ENCODE measurements at places on chromosomes 2 and 18.

- DNase-seq: no peak
Measured at GRCh38 chr2:180618570-180618969, 361.8 kb upstream of the UBE2E3 start.

- no peak for DNase-seq
Measured at GRCh38 chr18:61609131-61609530, 275.9 kb downstream of the CDH20 start.

GRCh38 chr2:26530696-26531095, 52.8 kb upstream of the OTOF start:
- DNase-seq: peak; percentile 47

GRCh38 chr2:22970284-22970975, 414.5 kb upstream of the KLHL29 start:
- no peak for DNase-seq

DNA sequence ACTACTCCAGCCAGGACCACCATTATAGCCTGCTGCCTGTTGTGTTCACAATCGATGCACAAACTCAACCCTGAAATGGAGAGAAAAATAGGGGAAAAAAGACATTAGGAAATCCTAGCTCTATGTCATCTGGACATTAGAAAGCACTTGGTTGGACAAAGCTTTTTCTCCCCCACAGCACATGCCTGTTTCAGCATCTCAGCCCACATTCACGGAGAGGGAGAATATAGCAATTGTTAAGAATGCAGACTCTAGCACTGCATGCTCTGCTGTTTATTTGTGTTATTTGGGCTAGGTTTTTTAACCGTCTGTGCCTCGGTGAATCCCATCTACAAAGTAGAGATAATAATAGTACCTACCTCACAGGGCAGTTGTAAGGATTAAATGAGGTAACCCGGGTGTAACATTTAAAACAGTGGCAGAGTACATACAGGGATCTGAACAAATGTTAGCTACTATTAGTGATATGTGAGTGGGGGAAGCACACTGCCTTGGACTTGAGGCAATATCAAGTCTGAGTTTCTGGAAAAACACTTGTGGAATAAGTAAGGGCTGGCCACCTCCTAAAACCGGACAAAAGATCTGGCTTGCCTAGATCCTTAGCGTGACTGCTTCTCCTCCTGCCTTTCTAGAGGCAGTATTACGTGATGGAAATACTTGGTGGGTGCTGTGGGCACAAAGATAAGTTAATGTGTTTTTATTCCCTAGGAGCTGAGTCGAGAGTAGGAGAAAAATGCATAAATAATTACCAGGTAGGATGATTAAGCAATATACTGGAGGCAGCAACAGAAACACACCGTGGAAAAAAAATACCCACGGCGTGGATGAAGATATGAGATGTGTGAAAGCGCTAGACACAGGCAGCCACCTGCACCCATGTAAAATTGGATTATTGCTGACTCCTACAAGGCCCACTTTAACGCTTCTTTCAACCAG, 1.0 kb upstream of the PPP1CB start:
- no peak for DNase-seq

DNA sequence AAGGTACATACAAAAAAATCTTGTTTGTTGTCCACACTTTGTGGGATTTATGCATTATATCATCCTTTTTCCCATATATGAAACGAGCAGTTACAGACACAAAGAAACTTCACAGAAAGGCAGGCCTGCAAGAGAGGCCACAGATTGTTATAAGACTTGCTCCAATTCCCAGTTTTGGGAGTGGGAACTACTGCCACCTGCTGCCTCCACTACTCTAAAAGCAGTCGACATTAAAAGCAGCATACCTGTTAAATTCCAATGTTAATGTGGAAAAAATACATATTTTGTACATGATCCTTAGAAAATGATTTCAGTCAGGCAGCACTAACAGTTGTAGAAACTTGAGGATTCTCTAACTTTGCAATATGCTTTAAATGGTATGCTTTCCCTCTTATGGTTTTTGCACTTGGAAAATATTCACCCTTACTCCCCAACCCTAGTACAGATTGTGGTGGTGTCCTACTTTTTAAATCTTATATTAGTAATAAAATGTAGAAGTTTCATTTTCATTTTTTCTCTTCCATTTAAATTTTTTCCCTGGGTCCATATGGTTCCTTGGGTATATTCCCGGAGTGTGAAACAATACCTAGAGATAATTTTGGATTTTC, 37.9 kb downstream of the SLC38A11 start:
- peak; percentile 54 for DNase-seq

DNA sequence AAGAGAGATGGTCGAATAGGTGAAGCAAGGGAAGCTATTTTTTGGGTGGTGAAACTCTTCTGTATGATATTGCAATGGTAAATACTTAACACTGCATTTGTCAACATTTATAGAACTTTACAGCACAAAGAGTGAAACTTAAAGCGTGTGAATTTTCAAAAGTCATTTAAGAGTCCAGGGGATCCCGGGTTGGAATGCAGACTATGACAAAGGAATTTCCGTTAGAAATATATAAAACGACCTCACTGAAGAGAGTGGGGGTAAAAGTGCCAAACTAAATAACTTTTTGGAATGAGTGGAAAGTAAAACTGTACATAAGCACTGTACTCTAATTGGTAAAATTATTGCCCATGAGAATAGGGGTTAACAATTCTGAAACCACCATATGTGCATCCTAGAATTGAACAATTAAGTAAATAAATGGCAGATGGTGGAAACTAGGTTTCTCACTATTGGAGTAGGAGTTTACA, 191.0 kb upstream of the FN1 start:
- no peak for DNase-seq

DNA sequence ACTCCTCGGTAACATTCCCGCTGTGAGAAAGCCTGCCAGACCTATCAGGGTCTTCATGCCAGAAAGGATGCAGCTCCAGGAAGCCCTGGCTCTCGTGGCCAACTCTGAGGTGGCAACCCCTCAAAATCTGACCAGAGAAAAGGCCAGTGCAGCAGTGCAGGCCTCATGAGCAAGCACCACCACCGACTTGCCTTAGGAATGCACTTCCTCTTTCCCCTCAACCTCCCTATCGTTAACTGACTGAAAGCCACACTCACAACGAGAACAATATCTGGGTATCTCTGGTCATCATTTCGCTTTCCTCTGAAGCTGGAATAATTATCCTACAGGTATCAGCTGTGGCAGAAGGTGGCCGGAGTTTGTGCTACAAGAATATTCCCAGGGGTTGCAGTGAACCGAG, 101.4 kb upstream of the POU3F3 start:
- no peak for DNase-seq

GRCh38 chr18:76351961-76352581, 143.0 kb downstream of the ZNF516 start:
- DNase-seq: no peak

DNA sequence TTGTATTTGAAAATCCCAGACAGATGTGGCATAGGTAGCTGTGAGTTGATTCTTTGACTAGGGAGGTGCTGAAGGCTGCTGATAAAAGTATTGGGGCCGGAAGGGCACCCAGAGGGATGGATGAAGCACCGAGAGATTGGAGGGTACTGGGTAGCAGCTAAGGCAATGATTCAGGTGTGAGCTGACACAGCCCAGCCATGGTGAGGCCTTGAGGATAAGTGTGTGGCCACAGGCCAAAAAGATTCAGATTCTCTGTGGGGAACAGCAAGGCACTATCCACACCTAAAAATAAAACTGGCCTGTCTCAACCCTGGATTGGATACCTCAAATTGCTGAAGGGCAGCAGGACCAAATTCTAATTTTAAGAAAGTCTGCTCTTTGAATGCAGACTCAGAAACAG, 35.2 kb downstream of the RDH14 start:
- no peak for DNase-seq

DNA sequence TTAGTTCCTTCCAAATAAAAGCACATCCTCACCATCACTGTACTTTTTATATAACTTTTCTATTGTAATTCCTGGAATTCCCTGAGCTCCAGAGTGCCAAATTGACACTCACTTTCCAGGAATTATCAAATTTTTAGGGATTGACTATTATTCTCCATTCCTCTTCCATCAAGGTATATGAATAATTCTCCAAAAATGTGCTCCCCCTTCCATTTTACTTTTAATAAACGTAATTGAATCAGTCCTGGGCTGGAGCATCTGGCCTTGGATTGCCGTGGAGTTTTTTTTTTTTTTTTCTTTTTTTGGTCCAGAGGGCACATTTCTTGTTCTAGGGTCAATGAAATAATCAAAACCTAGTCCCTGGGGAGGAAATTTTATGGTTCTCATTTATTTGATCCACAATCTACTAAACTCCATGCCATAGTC, 304.3 kb downstream of the CDCA7 start:
- DNase-seq: no peak

- DNase-seq: no peak
Measured at GRCh38 chr2:107088156-107088555, 202.2 kb upstream of the ST6GAL2 start.

GRCh38 chr18:6948281-6949055, 169.1 kb downstream of the LAMA1 start:
- DNase-seq: no peak

- no peak for DNase-seq
Measured at GRCh38 chr2:7013471-7014160, 96.4 kb downstream of the RNF144A start.

GRCh38 chr2:137968477-137969417, 4.5 kb downstream of the HNMT start:
- DNase-seq: no peak

DNA sequence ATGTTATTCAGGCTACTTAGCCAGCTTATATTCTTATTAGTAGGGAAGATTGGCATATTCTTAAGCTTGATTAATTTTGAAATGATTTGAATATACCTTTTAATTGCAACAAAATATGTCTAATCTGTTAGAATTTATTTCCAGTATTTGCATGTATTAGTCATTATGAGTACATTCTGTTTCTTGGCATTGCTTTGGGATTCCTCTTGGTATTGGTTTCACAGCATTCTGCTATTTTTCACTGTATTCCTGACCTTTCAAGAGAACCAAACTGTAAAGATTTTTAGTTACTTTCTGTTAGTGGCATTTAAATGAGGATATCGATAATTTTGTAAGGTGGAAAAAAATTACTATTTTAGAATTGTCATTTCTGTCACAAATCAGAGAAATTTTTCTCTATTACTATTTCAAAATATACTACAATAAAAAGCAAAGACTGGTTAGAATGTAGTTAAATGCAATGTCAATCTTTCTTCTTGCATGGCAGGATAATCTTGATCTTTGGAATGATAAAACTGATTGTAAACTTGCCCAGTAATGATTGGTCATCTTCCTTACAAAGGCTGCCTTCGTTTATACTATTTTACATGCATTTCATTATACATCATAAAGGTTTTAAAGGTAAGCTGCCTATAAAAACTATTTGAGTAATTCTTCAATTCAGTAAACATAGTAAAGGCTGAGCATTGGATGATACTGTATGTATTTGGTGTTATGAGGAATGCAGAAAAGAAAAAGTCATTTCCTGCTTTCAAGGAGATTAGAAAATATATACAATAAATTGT, 86.1 kb downstream of the SLC4A10 start:
- no peak for DNase-seq

- no peak for DNase-seq
Measured at GRCh38 chr2:174607989-174608865, 10.6 kb upstream of the WIPF1 start.

DNA sequence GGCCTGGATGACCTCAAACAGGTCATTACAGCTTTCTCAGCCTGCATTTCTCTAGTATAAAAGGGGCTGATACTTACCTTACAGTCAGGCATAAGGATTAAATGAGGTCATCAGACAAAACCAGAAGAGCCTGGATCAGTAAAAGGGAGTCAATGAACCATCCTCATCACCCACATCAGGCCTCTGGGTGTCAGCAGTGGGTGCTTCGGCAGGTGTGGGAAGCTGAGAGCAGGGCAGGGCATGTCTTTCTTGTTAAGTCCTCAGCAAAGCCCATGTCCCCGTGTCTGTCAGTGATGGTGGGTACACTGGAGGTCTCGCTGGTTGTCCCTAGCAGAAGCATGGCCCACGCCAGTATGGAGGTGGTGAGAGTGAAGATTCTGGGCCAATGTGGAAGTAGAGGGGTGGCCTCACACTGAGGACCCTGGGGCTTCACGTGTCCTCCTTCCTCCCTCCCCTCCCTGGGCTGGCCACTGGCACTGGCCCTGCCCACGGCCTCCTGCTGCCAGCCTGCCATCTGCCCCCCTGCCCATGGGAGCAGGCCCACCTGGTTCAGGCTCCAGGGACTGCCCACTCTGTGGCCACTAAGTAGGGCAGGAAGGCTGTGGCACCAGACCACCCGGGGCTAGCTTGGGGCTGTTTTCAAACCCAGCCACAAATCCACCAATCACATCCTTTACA, 4.4 kb downstream of the ADRA2B start:
- DNase-seq: peak; percentile 49

DNA sequence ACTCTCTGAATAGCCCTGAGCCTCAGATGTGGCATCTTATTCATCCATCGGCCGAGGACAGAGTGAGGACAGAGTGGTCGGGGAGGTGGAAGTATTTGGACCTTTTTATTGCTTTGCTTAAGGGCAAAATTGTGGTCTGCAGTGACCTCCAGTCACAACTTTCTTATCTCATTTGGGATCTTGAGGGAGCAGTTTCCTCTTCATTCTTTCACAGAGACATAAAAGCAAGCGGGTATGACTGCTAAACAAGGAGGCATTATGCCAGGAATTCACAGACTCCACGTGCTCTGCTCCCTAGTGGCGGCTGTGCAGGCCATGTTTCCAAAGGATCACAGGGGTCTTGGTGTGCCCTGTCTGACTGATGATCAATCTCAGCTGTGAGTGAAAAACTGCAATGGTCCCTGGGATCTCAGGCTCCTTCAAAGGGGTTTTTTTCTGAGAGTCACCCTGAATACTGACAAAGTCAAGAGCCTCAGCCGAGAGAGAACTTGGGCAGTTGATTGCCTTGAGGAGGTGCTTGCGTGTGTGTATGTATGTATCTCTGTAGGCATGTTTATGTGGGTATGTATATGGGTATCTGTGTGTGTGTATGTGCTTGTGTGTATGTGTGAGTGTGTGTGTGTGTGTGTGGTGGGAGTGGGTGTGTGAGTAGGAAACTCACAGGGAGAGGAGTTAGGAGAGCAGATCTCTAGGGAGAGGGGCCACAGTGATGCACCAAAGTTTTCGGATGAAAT, 47.7 kb downstream of the RAPGEF4 start:
- DNase-seq: no peak

GRCh38 chr18:37554399-37554787, 11.2 kb downstream of the CELF4 start:
- no peak for DNase-seq

DNA sequence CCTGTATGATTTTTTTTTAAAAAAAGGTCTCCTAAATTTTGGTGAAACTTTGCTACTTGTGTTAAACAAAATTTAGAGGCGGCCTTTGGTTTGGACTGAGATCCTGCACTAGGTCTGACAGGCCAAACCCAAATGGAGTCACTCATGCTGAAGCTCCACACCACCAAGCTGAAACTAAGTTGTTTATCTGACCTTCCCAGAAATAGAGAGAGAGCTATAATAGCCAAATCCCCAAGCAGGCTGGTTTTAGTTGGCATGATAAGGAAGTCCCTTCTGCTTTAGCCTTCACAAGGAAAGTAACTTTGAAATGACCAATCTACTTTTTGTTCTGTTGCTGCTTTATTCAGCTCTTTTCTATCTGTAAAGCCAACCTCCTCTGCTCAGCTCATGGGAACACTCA, 17.1 kb upstream of the THUMPD2 start:
- DNase-seq: no peak

Measured in suprapubic skin (tissue), 4 donors.